ENCODE measurements at places on chromosomes 2 and 18.

DNA sequence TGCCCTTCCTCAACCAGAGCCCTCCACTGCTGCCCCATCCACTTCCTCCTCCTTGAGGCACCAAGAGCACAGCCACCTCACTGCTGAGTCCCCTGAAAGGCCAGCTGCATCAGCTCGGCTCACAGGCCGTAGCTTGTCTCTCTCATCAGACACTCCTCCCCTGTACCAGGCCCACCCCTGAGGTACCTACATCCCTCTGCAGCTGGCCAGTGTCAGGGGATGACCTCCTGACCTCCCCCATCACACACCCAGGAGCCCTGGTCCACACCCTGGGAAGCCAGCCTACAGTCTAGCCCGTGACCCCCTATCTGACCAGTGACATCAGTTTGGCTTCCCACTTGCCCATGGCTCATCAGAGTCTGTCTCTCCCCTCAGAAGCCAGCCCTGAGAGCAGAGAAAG is 205.6 kb downstream of the TNS1 start:
- DNase-seq, result peak; percentile 34

GRCh38 chr2:171266102-171266501 is 105.4 kb upstream of the TLK1 start:
- DNase-seq, result no peak

- no peak for DNase-seq
These were observed 171.9 kb downstream of the ACOXL start for GRCh38 chr2:110904116-110904778.

- DNase-seq, result no peak
These were observed 309.7 kb downstream of the RAD51AP2 start for GRCh38 chr2:17208511-17208910.

DNA sequence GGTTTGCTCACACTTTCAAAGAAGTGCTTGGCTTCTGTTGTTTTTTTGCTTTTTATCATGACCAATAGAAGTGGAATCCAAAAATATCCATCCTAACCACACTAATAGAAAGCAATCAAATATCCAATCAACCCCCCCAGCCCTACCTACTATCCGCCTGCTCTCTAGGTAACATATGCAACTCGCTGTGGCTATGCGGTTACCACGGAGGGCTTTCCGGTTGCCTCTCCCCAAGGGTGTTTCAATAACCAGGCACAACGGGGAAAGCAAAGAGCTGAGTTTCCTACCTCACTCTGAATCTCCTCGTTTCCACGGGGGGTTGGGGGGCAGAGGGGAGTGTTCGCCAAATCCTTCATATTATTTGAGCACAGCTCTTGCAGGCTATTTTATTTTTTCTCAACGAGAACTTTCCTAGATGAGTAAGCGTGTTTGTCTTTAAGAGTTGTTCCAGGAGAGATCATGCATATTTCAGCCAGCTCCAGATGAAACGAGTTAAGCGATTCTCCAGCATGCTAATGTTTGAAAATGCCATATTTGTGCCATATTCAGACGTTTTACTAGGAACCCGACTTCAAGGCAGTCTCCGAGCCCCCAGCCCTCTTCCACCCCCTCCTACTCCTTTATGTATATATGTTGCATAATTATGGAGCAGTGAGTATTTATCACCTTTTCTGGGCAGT is 30.3 kb downstream of the PAX3 start:
- DNase-seq, result no peak

DNA sequence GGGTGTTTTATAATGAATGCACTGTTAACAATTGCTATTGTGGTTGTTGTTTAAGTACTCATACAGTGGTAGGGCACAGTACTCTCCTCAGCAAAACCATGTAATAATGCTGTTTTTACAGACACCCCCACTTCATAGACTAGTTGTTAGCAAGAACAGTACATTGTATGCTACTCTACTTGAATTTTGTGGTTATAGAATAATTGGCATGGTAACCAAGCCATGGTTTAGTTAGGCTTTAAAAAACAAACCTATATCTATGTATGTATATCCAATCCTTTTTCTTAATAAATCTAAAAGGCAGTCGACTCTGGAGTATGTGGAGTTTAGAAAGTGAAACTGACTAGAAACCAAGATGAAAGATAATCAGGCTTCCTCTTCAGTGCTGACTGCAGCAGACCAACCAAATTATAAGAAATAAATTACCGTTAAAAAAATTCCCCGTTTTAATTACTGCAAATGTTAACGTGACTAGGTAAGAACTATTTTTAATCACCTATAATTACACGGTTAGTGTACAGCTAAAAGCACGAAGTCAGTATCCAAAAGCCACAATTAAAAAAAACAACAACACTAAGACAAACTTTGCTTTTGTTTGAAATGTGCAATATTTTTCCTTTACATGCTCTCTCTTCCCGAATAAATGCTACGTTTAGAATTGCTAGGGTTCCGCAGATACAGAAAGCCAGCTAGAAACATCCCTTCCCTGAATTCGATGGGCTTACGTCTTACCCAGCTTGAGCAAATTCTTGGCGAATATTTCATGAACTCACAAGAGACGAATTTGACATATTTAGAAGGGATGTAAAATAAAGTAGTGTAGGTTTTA is 113.3 kb upstream of the SERTAD2 start:
- no peak for DNase-seq

GRCh38 chr2:52264911-52265310 is 1233.0 kb upstream of the NRXN1 start:
- no peak for DNase-seq

- DNase-seq, result peak; percentile 37
These were observed 66.1 kb upstream of the RGPD5 start for GRCh38 chr2:109727929-109728447.

DNA sequence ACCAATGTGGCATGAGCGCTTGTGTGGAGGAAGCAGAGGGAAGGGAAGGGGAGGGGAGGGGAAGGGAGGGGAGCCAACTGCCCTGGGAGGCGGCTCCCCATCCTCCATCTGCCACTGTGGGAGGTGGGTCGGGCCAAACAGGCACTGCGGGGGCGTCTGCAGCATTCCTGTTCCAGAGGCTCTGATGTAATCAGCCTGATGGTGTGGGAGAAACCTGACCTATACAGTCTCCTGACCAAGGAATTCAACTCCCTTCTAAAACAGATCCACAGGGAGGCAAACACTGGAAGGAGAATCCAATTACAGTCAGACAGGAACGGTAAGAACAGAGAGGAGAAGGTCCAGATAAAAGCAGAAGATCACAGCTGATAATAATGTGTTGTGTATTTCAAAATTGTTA is 88.8 kb downstream of the CD8B2 start:
- DNase-seq, result no peak

DNA sequence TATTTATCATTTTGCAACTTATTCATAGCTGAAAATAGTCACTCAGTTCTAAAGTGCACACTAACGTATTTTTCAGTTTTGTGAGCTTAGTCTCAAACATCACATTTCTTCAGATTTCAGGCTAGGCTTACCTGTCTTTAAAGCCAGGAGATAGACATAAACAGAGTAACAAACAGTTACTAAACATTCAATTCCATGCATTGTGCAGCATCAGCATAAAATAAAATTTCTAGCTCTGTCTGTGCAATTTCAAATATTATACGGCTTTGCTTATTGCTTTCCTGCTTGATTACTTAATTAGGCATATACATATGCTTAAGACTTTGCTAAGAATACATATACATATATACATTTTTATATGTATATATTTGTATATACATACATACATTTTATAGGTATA is 637.0 kb downstream of the NR4A2 start:
- no peak for DNase-seq

- peak; percentile 55 for DNase-seq
These were observed 154.6 kb downstream of the ANKRD36 start for GRCh38 chr2:97267411-97268074.

DNA sequence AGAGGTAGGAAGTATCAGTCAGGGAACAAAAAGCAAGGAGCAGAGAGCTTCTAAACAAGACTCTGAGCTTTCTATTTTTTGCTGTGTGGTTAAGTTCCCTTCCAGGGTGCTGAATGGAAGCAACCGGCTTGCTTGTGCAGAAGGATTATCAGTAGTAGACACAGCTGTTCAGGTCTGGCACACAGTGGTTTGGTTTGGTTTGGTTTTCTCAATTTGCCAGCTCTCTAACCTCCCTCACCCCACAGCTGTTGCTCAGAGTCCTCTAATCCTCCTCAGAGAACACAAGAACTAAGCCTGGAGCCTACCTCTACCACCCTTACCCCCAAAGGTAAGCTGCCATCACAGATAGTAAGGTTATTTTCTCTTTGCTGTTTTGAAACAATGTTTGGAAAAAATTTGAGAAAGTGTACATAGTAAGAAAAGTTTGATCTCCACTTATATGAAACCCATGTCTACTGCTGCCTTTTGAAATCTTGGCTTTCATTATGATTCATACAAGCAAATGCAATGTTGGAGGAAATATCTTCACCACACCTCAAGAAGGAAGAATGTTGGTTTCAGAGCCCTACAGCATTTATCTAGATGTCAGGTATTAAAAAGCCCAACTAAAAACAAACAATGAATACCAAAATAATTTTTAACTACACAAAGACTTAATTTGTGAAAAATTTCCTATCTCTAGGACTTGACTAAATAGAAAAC is 255.3 kb downstream of the NR4A2 start:
- DNase-seq, result no peak

DNA sequence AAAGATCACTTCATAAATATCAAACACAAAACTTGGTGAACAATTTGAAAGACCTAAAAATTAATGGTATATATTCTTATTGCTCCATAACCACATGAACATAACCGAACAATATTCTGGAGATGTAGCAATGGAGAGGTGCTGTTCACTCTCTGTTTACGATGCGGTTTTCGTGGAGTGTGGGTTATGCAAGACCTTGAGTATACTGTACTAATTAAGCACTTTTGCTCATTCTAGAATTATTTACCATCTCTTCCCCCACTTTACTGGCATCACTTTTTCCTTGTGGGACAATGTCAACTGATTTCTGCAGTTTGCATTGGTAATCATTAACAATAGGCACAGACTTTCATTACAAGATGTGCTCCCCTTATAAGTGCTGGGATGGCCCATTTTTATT is 97.6 kb downstream of the RAPH1 start:
- DNase-seq, result no peak

All from activated CD8-positive, alpha-beta memory T cell treated with anti-CD3 and anti-CD28 coated beads, Interleukin-2, amount 50 U/mL, for 48 hours (primary cell).